ENCODE measurements at places on chromosomes 12 and 14. TPM values are rescaled to one million over a fixed set of nuclear protein-coding genes. Genes with fewer than 3 reads are reported as not detected.

Gene MGP
- total RNA-seq = not detected

Gene KCNMB4
- total RNA-seq = 2.6 TPM

Gene CLEC4E
- total RNA-seq = not detected

Gene DAO
- total RNA-seq = not detected

Gene DLGAP5
- 3.1 TPM for total RNA-seq

Gene HOXC6
- not detected for total RNA-seq

Gene CEBPE
- total RNA-seq = not detected

Gene TAS2R10
- 1.8 TPM for total RNA-seq

All from hair follicle dermal papilla cell (primary cell).